ENCODE measurements at places on chromosomes 2 and 18.
A peak's percentile ranks its signal among the peaks of the same experiment; 100 is the strongest.

GRCh38 chr2:237941239-237941638 lies 25.6 kb upstream of the UBE2F start:
- no peak for DNase-seq

GRCh38 chr18:49601211-49601610 lies 39.4 kb downstream of the LIPG start:
- no peak for DNase-seq

- no peak for DNase-seq
These were observed 126.4 kb upstream of the HNMT start for GRCh38 chr2:137837830-137838229.

DNA sequence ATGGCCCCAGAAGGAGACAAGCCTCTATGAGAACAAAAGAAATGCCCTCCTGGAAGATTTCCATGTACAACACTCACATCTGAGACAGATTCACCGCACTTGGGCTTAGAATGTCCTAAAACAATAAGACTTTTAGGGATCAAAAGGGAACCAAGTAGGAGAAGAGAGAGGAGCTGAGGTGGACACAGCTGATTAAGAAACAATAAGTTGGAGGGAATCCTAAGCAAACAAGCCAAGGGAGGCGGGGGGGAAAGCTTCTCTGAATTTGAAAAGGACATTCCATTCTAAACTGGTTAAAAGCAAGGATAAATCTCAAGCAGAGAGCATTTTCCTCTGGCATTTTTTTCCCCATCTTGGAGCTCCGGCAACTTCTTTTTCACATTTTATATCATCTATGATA lies 9.9 kb downstream of the ACVR1 start:
- no peak for DNase-seq

- no peak for DNase-seq
These were observed 10.4 kb upstream of the LRRFIP1 start for GRCh38 chr2:237616734-237617586.

- DNase-seq = no peak
These were observed 1.6 kb upstream of the MTA3 start for GRCh38 chr2:42566837-42567321.

DNA sequence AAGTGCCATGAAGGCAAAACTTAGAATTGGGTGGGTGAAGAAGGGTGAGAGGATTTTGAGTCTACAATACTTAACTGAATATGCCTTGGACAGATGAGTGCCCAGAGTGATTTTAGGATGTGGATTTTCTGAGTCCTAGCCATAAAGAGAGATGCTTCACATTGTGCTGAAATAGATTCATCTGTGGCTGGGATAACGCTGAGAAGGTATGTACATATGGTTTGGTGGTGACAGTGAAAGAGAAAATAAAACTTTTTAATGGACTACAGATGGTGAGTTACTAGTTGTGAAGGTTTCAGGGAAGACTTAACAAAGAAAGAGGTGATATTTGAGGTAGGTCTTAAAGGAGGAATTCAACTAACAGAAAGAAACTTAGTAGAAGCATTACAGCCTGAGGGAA lies 265.8 kb downstream of the AKAIN1 start:
- no peak for DNase-seq

DNA sequence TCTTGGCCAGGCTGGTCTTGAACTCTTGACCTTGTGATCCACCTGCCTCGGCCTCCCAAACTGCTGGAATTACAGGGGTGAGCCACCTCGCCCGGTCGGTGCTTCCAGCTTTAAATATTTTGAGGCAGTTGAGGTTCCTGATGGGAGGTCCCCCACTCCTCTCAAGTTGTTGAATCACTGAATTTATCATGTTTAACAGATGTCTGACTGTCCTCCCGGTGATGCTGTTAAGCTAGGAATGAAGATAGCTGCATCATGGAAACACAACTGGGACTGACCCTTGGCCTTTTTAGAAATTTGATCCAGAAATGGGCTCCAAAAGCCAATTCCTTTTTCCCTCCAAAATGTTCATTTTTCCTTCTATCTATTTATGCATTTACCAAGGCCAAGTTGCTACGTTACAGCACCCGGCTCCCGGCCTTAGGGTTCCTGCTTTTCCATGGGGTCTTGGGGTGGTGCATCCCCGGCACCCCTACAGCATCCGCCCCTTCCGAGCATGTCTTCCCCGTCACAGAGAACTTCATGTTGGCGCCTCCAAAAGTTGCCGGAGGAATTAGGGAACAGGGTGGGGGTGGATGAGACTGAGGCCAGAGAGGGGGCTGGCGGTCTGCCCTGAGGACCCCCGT lies 43.9 kb downstream of the PAX8 start:
- DNase-seq = no peak

DNA sequence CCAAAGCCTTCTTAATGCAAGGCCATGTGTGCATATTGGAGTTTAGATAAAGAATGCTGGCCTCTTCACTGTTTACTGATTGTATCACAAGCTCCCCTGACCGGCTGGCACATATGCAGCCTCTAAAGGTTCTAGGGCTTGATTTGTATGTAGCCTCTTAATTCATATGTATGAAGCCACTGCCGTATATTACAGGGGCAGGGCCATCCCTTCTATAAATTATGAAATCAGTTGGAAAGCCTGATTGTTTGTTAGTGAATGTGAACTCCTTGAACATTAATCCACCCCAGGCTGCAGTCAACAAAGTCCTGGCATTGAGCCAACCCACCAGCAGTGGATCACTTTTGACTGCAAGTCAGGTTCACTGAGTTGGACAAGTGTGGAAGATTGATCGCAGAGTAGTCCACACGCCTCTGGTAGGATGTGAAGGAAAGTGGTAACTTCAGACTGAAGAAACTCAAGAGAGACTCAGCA lies 61.6 kb upstream of the PARD3B start:
- DNase-seq = peak; percentile 62

- DNase-seq = no peak
These were observed at the start of gene PLB1 for GRCh38 chr2:28495551-28496250. PLB1 (plus strand) TSS chr2:28496060; CDS start chr2:28496115, 55 bp downstream.

DNA sequence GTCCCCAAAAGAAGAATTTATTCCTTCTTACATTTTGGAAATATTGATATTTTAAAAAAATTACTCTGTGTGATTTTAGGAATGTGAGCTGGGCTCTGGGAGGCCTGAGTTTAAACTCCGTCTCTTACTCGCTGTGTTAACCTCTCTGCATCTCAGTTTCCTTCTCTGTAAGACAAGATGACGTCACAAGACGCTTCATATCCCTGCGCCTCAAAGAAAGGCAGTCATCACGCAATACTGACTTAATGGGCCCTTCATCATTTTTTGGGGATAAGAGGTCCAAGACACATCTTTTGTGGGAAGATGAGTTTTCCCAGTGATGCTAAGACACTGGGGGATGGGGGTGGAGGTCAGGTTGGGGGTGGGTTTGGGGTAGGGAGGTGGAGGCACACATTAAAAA lies 320.4 kb downstream of the AFF3 start:
- no peak for DNase-seq

DNA sequence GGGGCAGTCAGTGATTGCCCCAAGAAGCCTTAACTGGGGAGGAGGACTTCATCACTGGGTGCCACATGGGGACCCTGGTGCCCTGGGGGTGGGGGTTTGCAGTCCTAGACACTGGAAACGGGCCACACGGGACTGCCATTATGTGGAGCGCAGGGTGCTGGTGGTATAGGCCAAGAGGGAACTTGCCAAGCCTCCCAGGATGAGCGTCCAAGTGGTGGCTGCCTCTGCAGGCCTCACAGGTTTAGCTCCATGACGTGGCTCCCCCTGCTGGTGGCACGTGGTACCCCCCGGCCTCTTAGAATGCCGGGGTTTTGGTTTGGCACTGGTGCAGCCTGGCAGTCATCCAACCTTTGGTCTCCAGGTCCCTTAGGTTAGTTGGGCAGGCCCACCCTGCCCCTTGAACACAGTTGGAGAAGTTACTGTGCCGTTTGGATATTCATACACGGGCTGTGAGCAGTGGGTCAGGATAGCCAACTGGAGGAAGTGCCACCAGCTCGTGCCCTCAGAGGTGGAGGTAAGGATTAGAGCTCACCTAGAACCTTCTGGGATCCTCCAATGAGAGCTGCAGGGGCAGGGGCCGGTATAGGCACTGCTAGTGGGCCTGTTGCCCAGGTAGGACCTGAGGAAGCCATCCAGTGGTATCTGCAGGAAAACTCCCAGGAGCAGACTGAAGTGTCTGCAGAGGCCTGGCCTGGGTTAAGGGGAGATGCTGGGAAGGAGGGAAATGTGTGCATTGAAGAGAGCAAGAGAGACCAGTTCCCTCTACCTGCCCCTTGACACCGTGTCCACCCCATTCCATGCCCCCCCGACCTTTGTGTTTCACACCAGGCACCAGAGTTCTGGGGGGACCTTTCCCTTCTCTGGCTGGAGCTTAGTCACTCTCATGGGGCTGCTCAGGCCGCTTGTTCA lies 5.7 kb downstream of the PTMA start:
- peak; percentile 89 for DNase-seq

GRCh38 chr2:177335917-177336450 lies 56.6 kb upstream of the AGPS start:
- DNase-seq = no peak

GRCh38 chr2:134365356-134365755 lies 111.5 kb downstream of the MGAT5 start:
- no peak for DNase-seq

DNA sequence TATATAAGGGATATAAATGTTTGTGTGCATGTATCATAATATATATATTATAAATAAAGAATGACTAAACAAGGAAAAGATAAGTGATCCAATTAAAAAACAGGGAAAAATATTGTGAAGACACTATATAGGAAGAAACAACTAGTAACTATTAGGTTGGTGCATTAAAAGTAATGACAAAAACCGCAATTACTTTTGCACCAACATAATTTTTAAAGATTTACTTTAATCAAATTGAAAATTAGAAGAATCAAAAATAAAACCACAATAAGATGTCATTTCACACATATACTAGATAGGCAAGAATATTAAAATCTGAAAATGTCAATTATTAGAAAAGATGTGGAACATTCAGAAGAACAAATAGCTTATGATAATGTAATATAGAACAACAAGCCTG lies 595.9 kb downstream of the KCNJ3 start:
- DNase-seq = no peak

GRCh38 chr18:48662011-48662661 lies 123.3 kb downstream of the CTIF start:
- no peak for DNase-seq

- DNase-seq = no peak
These were observed 341.2 kb downstream of the PIK3C3 start for GRCh38 chr18:42296192-42296591.

- DNase-seq = no peak
These were observed 112.1 kb downstream of the RBMS1 start for GRCh38 chr2:160381425-160381951.

- no peak for DNase-seq
These were observed 506.5 kb upstream of the NRP2 start for GRCh38 chr2:205175831-205176230.

- no peak for DNase-seq
These were observed 194.1 kb upstream of the SIX2 start for GRCh38 chr2:45203400-45203799.

GRCh38 chr2:72956050-72956395 lies 38.7 kb downstream of the EMX1 start:
- no peak for DNase-seq

- DNase-seq = peak; percentile 36
These were observed 475 bp downstream of the B3GNT2 start for GRCh38 chr2:62196278-62196901.

DNA sequence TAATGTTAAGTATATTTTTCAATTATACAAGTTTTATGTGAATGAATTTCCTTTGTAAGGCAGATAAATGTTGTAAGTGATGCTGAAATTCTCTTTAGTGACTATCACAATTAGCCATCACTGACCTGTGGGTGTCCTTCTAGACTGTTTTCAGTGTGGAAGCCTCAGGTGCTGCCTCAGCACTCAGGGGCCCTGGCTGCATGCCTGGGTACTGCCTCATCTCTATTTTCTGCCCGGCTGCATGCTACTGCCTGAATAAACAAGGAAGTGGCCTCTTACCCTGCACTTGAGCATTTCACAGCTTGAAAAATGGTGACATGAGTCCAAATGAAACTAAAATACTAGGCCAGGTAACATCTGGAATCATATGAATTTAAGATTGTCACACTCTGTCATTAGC lies 787.6 kb upstream of the SALL3 start:
- no peak for DNase-seq

GRCh38 chr2:215052404-215052803 lies 86.0 kb downstream of the ABCA12 start:
- DNase-seq = no peak

DNA sequence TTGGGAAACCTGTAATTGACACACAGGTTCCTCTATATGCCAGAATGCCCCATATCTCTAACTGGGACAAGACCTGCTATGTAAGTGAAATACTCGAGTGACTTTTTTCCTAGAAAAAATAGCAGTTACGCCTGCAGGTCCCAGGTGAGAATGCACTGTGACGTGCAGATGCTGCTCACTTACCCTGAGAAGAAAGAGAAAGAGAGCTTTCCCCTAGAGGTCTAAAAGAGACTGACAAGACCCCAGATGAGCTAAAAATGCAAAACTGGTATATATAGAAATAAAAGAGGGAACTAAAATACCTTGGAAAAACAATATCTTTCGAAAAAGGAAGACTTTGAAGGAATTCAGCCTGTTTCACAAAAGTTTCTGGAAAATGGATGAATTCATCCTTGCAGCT lies 383.0 kb upstream of the DCC start:
- no peak for DNase-seq

DNA sequence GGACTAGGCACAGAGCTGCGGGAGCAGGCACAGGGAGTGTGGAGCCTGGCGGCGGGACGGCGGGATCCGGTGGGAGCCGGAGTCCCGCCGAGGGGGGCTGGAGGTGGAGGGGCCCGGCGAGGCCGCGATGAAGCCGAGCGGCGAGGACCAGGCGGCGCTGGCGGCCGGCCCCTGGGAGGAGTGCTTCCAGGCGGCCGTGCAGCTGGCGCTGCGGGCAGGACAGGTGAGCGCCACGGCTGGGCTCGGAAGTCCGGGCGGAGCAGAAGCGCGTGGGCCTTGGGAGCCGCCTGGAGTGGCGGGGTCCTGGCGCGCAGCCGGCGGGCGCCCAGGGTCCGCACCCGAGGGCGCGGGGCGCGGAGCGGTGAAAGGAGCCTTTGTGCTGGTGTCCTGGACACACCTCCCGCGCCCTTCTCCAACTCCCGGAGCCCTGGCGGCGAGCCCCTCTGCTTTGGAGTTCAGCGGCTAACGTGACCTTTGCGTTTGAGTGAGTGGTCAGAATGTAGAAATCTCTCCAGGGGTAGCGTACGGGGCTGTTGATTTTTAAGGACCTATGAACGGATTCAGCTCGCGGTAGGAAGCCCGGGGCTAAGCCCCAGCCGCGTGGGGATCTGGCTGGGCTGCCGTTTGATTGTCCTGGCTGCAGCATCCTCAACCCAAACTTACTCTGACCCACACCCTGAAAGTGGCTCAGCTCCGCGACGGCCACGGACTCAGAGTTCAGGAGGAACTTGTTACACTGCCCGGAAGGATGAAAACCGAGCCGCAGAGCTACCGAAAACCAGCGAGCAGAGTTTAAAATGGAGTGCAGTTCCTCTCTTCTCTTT lies 448 bp downstream of the IMPA2 start:
- DNase-seq = peak; percentile 52
